ENCODE measurements at places on chromosomes 1 and 21.

GRCh38 chr1:107975851-107976250 lies 10.9 kb upstream of the VAV3 start:
- DNase-seq, result no peak

GRCh38 chr1:203629016-203629506 lies 2.4 kb downstream of the ATP2B4 start:
- no peak for DNase-seq

GRCh38 chr1:194045416-194045815 lies 859.0 kb upstream of the B3GALT2 start:
- no peak for DNase-seq

- no peak for DNase-seq
These were observed 214.3 kb upstream of the ESRRG start for GRCh38 chr1:216937491-216937890.

All from activated gamma-delta T cell (primary cell).